Esophagus squamous epithelium (tissue), 5 donors: ENCODE measurements at places on chromosomes 7 and 10. TPM values are rescaled to one million over a fixed set of nuclear protein-coding genes. Genes with fewer than 3 reads are reported as not detected.
A peak's percentile ranks its signal among the peaks of the same experiment; 100 is the strongest.

DNA sequence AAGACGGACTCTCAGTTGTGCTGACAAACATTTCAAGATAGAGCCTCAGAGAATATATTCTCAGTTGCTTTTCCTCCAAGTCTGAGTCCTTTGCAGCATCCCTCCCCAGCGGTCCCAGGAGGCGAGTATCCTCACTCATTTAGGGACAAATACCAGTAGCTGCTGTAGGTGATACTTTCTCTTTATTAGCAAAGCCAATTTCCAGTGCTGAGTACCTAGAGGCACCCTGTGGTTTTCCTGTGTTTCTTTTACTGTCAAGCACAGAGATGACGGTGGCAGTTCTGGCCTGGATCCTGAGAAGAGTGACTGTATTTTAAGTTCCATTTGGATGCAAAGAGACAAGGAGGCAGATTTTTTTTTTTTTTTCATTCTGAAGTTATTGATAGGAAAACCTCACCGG is 1058.4 kb downstream of the SORCS3 start:
- no peak overlapping the region for H3K27ac ChIP-seq
- H3K27me3 ChIP-seq: no peaks in the 10 kb centered on the region
- no peaks in the 10 kb centered on the region for H3K4me1 ChIP-seq
- DNase-seq: no peak
- no peak overlapping the region for H3K4me3 ChIP-seq
- H3K36me3 ChIP-seq: no peaks in the 10 kb centered on the region

DNA sequence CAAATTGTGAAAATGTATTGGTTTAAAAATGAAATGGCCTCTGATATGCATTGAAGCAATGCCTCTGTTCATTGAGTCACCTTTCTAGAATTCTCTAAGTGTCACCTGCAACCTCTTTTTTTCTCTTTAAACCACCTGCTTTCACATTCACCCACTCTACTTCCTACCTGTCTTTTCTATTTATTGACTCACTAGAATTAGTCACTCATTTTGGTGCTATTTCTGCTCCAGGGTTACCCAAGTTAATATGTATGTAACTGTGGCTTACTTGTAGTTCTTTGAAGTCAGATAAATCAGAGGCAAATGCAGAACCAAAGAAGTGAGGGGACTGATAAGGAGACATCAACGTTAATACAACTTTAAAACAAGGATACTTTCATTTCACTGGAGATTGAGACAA is 674.7 kb downstream of the CCSER2 start:
- no peaks in the 10 kb centered on the region for H3K27me3 ChIP-seq
- H3K4me1 ChIP-seq: no peaks in the 10 kb centered on the region
- DNase-seq: no peak
- H3K36me3 ChIP-seq: no peaks in the 10 kb centered on the region
- H3K27ac ChIP-seq: no peak overlapping the region

DNA sequence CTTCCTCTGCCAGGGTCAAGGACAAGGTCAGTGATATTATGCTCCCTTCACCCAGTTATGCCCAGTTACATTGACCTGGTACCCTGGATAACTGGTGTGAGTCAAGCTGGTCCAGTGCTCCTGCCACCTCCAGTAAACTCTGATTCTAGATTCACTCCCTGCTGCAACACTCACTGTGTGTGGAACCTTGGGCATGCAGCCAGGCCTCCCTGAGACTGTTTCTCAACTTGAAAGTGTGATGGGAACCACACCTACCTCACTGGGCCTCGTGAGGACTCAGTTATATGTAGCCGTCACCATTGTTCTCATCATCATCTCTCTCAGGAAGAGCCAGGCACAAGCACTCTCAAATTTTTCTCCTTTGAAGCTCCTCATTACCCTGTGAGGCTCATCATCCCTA is 935 bp upstream of the ZNF736 start:
- H3K4me1 ChIP-seq: peaks cover 11% of the 10 kb centered on the region
- no peak overlapping the region for H3K4me3 ChIP-seq
- no peak overlapping the region for H3K27ac ChIP-seq
- no peaks in the 10 kb centered on the region for H3K27me3 ChIP-seq
- no peak for DNase-seq

SPDYE2B gene
- not detected for total RNA-seq

CPA2 gene
- not detected for total RNA-seq

DNA sequence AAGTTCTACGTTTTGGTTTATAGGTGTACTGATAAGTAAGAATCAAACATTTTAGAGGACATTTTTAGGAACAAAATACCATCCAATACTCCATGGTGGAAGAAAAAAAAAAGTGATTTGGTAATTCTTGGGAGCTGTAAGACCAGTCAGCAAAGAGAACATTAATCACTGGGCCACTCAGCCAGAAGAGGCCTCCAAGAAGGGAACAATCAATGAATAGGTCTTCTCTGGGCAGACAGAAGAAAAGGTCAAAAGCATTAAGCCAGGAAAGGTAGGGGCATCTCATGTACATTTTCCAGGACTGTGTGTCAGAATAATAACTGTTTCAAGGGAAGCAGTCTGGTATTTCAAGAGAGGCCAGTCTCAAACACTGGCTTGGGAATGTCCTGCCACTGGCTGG is 190.4 kb upstream of the AGK start:
- peaks cover 35% of the 10 kb centered on the region for H3K4me1 ChIP-seq
- no peak overlapping the region for H3K4me3 ChIP-seq
- no peak for DNase-seq
- no peaks in the 10 kb centered on the region for H3K36me3 ChIP-seq
- H3K27me3 ChIP-seq: no peaks in the 10 kb centered on the region

GRCh38 chr10:14397066-14397465 is 66.3 kb upstream of the FRMD4A start:
- H3K36me3 ChIP-seq: no peaks in the 10 kb centered on the region
- H3K4me3 ChIP-seq: no peak overlapping the region
- H3K27ac ChIP-seq: no peak overlapping the region
- H3K27me3 ChIP-seq: no peaks in the 10 kb centered on the region
- no peak for DNase-seq

FOXK1 gene
- total RNA-seq: 11.9 TPM

NAT16 gene
- total RNA-seq: not detected

DNA sequence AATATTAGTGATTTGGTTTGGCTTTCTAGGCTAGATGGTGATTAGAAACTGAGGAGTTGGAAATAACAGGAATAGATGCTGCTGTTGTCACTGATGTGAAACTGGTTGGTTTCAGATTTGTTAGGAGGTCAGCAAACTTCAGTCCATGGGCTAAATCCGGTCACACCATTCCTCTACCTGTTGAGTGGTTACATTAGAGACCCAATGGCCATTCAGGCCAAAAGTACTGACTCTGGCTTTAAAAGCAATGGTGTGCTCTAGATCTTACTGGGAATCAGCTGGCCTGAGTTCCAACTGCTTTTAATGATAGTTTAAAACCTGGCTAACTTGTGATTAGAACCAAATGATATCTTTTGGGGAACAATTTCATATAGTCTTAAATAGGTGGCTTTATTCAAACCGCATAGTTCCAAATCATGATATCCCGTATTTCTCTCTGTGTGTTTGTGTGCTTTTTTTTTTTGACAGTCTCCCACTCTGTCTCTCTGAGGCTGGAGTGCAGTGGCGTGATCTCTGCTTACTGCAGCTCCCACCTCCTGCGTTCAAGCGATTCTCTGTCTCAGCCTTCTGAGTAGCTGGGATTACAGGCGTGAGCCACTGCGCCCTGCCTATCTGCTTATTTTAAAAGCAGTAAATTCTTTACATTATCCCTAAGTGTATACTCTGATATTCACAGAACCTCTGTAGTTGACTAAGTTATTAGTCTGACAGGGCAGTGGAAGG is 7.8 kb upstream of the PBLD start:
- no peak overlapping the region for H3K27ac ChIP-seq
- H3K36me3 ChIP-seq: peaks cover 38% of the 10 kb centered on the region
- no peak for DNase-seq
- H3K27me3 ChIP-seq: no peaks in the 10 kb centered on the region
- no peak overlapping the region for H3K4me3 ChIP-seq

DNA sequence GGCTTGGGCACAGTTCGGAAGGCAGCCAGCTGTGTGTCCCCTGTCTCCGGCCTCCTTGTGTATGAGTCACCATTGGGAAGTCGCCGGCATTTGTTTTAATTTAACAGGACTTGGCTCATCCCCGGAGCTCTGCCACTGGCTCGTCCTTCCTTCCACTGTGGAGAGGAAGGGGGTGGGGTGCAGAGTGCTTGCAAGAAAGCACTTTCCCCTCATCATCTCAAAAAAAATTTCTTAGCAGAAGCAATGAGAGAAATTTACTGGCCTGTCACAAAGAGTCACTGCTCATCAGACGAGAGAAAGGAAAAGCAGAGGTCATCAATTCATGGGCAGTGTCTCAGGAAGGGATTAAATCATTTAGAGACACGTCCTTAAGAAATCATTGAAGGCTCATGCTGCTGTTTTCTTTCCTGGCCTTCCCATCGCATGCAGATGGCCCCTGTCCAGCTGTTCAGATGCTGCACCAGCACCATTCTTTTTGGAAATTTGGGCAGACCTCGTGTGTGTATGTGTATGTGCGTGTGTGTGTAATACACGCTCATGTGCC is 93.3 kb downstream of the BMS1 start:
- DNase-seq: no peak
- no peaks in the 10 kb centered on the region for H3K27me3 ChIP-seq
- no peak overlapping the region for H3K4me3 ChIP-seq
- H3K4me1 ChIP-seq: no peaks in the 10 kb centered on the region
- H3K27ac ChIP-seq: no peak overlapping the region
- no peaks in the 10 kb centered on the region for H3K36me3 ChIP-seq

DNA sequence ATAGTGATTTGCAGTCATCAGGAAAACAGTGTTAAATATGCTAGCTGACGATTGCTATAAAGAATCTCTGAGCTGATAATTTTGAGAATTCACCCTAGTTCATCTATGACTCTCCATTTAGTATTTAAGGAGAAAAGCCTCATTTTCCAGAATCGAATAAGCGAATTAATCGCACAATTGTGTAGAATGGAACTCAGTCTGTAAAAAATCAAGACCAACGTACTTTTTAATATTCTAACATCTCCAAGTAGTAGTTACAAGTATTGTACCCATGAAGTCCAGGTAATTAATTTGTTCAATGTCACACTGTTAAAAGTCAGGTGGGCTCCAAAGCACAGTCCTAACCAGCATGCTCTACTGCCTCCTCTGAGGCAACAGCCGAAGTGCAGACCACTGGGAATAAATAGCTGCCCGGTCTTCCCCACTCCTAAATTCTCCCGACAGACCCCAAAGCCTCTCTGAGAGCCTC is 380 bp upstream of the AGBL3 start:
- no peaks in the 10 kb centered on the region for H3K27me3 ChIP-seq
- peak overlapping the region; percentile 88 for H3K27ac ChIP-seq
- H3K4me3 ChIP-seq: peak overlapping the region; percentile 83
- H3K4me1 ChIP-seq: peaks cover 3% of the 10 kb centered on the region

STAMBPL1 gene
- total RNA-seq: 5.0 TPM

- no peak for DNase-seq
- no peaks in the 10 kb centered on the region for H3K27me3 ChIP-seq
- H3K27ac ChIP-seq: no peak overlapping the region
- no peaks in the 10 kb centered on the region for H3K36me3 ChIP-seq
These were observed 69.8 kb downstream of the TCF7L2 start for GRCh38 chr10:113019692-113020474.

- H3K27ac ChIP-seq: no peak overlapping the region
- H3K27me3 ChIP-seq: no peaks in the 10 kb centered on the region
These were observed 244.5 kb upstream of the ETV1 start for GRCh38 chr7:14233868-14234369.

GRCh38 chr10:62185919-62186692 is 82.5 kb downstream of the RTKN2 start:
- H3K36me3 ChIP-seq: no peaks in the 10 kb centered on the region
- no peak for DNase-seq
- H3K27me3 ChIP-seq: no peaks in the 10 kb centered on the region
- H3K27ac ChIP-seq: no peak overlapping the region

- no peak overlapping the region for H3K4me3 ChIP-seq
- no peaks in the 10 kb centered on the region for H3K27me3 ChIP-seq
- H3K4me1 ChIP-seq: peaks cover 9% of the 10 kb centered on the region
- no peak for DNase-seq
These were observed 25.4 kb downstream of the GBX1 start for GRCh38 chr7:151141855-151142685.

DNA sequence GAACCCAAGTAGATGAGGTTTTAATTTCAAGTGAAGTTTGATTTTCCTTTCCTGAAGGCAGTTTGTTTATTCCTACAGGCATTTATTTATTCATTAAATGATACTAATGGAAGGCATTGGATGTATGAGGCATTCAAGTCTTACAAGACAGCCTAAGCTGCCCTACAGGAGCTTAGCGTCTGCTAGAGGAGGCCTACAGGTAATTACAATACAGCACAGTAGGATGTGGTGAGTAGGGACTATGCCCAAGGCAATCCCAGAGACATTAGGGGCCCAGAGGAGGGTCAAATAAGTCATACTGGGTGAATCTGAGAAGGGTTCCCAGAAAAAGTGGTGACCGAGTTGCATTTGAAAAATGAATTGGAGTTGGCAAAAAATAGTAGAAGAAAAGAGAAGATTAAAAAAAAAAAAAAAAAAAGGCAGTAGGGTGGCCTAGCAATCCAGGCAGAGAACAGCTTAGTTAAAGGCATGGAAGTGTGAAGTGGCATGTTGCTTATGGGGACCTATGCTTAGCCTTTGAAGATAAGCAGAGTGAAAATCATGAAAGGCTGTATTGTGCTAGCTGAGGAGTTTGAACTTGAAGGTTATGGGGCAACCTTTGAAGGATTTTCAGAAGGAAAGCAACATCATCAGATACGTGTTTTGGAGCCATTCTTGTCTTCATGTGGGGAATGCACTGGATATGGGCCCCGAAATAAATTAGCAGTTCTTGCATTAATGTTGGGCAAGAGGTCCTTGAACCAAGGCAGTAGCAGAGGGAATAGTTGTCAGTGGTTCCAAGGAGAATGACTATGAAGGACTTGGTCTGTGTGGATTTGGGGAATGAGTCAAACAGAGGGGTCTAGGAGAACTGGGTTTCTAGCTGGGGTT is 65.5 kb downstream of the SNX10 start:
- no peak for DNase-seq
- H3K27ac ChIP-seq: no peak overlapping the region
- no peaks in the 10 kb centered on the region for H3K36me3 ChIP-seq
- H3K27me3 ChIP-seq: no peaks in the 10 kb centered on the region
- no peaks in the 10 kb centered on the region for H3K4me1 ChIP-seq

BBS9 gene
- total RNA-seq: 16.8 TPM

GRCh38 chr7:68313806-68314205 is 1284.5 kb upstream of the AUTS2 start:
- DNase-seq: no peak
- no peak overlapping the region for H3K4me3 ChIP-seq
- no peaks in the 10 kb centered on the region for H3K4me1 ChIP-seq
- H3K36me3 ChIP-seq: no peaks in the 10 kb centered on the region

BTBD16 gene
- total RNA-seq: not detected

- peaks cover 92% of the 10 kb centered on the region for H3K4me1 ChIP-seq
- H3K27ac ChIP-seq: peak overlapping the region; percentile 90
- DNase-seq: no peak
- H3K27me3 ChIP-seq: peaks cover 94% of the 10 kb centered on the region
These were observed 8.2 kb downstream of the LFNG start for GRCh38 chr7:2527505-2528467.
